ENCODE measurements at places on chromosomes 4 and X.

- no peak for DNase-seq
Measured at GRCh38 chrX:123422875-123423274, 238.8 kb downstream of the GRIA3 start.

GRCh38 chr4:127622921-127623796, 9.6 kb upstream of the INTU start:
- DNase-seq: peak; percentile 67

- DNase-seq: no peak
Measured at GRCh38 chr4:30840571-30840970, 120.4 kb downstream of the PCDH7 start.

DNA sequence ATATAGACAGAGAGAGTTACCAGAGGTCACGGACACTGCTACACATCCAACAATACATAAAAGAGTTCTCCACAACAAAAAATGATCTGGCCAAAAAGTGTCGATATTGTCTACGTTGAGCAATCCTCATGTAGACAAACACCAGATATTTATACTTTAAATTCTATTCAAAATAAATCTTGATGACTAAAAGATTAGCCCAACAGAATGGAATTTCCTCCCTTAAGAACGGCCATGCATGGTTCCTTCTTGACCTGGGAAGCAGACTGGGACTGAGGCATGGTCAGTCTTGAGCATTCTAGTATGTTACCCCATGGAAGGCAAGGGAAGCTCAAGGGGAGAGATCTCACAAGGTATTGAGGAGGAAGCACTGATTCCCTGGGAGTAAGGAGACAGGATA, 43.5 kb downstream of the LHFPL1 start:
- DNase-seq: no peak

DNA sequence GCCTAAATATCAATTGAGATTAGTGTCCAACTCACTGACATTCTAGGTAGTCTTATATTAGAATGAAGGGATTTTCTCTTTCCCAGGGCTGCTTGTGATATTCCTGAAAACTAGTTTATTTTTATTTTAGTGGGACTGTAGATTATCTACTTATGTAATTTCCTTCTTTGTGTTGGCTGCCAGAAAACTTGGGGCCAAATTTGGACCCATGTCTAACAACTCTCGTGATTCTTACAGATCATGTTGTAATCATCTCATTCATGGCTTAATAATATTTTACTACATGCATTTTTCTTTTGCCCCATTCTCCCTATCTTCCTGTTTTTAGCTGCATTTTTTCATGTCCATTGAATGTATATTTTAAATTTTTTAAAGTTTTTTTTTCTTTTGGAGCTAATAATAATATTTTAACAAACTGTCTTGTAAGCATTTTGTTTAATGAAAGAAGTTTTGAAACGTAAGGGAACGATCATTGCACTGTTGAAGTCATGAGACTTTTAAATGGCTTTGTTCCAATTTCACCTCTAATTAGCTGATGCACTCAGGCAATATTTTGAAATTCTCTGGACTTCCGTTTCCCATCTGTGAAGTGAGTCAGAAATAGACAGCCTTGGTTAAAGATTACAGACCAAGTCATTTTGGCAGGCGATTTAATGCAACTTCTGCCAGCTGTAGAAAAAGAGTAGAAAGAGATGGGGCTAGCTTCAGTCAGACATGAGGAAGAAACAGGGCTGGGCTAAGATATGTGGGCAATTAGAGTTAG, 14.3 kb upstream of the TDO2 start:
- DNase-seq: no peak

GRCh38 chr4:182931691-182932345, 14.6 kb upstream of the DCTD start:
- DNase-seq: no peak

Data from COR-L47 (cell line).